Upper lobe of right lung (tissue), 1 donor: ENCODE measurements at places on chromosomes 13 and 19.

DNA sequence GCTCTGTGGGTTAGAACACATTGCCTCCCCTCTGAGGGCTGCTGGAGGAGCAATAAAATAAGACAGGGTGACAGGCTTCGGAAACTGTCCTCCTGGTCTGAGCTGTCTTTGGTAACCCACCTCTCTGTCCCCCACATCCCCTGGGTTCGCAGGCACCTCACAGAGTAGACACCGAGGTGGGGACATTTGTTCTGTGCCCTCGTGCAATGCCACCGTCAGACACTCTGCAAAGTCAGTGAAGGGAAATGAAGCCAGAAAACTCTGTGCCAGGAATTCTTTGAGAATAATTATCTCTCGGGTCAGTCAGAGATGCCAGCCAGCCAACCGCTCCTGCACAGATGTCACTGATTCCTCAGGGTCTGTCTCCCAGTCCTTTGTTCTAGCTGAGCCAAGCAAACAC, 493.6 kb downstream of the FOXO1 start:
- DNase-seq, result no peak

GRCh38 chr13:101490406-101491015, 38.0 kb downstream of the ITGBL1 start:
- DNase-seq, result no peak

- DNase-seq, result no peak
Observed at GRCh38 chr13:31073859-31074718, 87.6 kb downstream of the HSPH1 start.

DNA sequence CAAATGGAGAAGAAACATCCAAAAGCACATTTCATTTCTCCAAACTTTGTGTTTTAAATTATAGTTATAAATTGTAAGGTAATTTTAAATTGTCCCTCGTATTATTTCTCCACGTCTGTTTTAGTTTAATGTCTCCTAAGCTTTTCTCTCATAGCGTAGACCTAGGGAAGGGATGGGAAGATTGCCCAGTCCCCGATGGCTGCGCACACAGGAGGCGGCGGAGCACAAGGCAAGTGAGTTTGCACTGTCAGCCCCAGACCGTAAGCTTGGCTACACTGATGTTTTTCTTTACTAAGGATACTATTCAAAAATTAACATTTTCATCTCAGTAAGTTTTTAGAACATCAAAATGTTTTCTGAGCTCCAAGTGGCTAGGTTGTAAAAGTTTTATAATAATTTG, 72.3 kb downstream of the GPR12 start:
- DNase-seq, result no peak

DNA sequence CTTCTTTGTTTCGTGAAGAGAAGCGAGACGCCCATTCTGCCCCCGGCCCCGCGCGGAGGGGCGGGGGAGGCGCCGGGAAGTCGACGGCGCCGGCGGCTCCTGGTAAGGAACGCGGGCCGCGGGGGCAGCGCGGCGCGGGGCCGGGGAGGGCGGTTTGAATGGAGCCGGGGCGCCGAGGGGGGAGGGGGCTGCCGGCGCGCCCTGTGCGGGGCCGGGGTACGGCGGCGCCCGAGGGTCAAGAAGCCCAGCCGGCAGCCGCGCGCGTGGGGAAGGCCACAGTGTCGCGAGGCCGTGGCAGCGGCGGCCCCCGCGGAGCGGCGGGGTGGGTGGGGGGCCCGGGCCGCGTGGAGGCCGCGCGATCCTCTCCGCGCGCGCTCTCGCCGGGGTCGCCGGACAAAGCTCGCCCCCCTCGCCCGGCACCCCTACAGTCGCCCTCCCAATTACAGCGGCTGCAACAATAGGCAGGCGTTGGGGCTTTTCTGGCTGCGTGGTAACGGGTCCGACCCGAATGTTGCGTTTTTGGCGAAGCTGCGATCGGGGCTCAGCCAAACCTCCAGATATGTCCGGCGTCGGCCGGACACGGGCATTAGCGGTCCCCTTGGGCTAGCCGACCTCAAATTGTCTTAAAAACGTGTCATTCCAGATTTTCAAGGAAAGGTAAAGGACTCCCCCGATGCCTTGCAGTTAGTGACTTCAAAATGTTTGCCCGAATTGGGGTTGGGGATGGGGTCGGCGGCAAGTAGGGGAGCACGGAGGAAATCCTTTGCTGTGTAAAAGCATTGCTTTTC, 437 bp downstream of the SMARCA4 start:
- DNase-seq, result peak; percentile 72

GRCh38 chr13:106479929-106480328, 55.5 kb downstream of the EFNB2 start:
- DNase-seq, result no peak
